NCI-H1436 treated with DMSO at 0.1 percent for 48 hours (cell line): ENCODE measurements at places on chromosomes 6 and 20.

- DNase-seq = no peak
Measured at GRCh38 chr20:42435230-42435629, 754.5 kb downstream of the PTPRT start.

DNA sequence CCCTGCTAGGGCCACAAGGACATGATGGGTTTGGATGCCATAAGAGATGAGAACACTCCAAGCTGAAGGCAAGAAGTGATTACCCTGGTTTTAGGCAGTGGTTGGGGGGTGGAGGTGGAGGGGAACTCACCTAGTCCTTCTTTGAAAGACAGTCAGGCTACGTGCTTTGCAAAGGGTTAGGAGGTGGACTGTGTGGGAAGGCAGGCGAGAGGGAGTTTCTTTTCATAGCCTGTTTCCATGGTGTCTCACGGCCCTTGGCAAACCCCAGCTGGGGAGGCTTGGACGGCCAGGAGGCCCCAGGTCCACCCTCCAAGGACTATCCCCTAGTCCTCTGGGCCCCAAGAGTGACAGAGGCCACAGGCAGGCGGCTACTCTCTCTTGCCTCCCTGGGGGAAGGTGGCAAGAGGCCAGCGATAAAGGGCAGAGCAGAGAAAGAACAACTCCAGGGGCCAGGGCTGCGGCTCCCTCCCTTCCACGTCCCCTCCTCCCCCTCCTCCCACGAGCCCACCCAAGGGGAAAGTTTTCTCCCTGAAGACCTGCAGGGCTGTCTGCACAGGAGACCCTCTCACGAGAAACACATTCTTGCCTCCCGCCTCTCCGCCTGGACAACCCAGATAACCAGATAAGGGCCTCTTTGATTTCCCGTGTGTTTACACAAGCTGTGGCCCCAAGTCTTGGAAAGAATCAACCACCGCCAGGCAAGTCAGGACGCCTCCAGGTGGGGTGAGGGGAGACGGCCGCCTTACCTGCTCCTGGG, 74.4 kb downstream of the NOL4L start:
- DNase-seq = no peak

DNA sequence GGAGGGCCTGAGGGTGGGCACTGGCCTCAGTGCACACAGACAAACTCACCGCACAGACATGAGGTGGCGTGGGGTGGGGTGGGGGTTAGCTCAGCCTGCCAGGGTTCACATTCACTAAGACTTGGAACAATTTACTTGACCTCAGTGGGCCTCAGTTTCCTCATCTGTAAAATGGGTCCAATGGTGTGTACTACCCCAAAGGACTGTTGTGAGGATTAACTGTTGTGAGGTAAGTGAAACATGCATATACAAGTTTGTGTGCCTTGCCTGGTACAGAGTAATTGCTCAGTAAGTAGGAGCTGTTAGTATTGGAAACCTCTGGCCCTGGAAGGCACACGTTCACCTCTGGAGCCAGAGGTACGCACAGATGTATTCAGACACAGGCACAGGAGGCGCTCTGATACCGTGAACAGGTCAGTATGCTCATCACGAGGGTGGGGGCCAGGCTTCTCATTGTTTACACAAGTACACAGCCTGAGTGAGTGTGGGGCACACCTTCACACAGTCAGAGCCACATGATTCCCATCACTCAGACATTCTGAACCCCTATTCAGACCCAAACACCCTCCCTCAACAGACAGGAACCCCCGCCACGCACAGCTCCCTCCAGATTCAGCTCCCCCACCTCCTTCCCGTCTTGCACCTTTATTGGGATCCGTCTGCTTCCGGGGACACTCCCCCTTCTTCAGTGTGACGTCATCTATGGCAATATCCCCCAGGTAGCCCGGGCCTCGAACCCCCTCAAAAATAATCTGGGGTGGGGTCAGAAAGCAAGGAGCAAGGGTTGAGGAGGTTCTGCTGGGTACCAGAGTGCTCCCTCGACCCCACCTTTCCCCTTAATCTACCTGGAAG, 59.9 kb downstream of the MDGA1 start:
- DNase-seq = no peak

DNA sequence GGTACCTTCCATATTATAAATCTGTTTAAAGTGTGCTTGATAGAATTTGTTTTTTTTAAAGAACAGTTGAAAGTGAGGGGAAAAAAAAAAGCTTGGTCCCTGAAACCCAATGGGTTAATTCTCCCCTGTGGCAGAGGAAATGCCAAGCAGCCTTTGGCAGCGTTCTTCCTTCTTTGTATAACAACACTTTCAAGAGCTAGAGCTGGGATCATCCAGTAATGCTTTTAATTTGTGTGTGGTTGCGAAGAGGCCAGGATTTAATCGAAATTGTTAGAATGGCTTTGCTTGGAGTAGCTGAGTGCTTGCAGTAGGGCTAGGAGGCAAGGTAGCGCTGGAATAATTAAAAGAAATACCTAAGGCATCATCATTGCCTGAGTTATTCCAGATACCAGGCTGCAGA, 692.0 kb downstream of the DHX35 start:
- no peak for DNase-seq

DNA sequence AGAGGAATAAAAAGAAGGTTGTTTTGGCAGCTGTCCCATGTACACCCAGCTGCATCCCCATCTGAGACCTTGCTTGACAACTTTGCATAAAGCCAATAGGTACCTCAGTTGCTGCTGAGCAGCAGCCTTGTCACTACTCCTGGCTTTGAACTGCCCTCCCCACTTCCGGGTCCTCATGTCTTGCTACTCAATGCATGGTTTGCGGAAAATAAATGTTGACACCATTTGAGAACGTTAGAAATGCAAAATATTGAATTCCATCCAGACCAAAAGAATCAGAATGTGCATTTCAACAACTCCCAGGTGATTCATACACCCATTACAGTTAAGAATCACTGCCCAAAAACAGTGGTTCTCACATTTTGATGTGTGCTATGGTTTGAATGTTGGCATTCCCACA, 32.9 kb downstream of the GPX5 start:
- no peak for DNase-seq

DNA sequence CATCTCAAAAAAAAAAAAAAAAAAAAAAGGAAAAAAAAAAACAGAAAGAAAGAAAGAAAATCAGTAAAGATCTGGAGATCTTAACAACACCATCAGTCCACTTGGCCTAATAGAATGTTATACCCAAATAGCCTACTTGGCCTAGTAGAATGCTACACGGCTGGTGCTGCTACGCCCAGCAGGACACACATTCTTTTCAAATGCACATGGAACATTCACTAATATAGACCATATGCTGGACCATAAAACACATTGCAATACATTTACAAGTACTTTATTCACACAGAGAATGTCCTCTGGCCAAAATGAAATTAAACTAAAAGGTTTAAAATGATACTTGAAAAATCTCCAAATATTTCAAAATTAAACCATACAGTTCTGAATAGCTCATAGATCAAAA, 80.0 kb upstream of the TNFAIP3 start:
- DNase-seq = no peak

- DNase-seq = no peak
Measured at GRCh38 chr6:57247603-57248002, 25.5 kb upstream of the RAB23 start.

DNA sequence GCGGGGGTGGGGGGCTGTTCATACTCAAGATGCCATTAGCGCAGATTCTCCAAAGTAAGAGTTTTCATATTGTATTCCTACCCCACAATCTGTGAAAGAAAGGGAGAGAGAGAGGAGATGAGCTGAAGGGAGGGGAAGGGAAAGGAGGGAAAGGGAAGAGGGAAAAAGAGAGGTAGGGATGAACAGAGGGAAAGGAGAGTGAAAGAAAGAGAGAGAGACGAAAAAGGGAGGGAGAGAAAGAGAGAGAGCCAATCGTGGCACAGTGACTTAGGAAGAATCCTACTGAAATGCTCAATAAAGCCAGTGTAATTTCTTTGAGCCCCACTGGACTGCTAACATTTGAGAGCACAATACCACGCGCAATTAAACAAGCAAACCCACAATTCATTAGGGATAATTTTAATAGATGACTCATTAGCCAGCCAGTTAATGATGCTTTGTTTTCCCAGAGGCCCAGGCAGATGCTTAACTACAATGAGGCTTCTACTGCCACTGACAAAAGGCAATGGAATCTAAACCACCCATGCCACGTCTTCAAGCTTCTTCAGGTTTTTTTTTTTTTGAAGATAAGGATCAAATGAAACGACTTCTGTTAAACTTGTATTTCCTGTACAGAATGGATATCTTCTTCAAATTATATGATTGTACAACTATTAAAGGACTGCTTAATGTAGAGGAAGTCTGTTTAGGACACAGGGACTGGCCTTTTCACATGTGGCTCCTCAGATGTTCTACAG, 306.8 kb downstream of the FOXC1 start:
- no peak for DNase-seq

- no peak for DNase-seq
Measured at GRCh38 chr6:167469672-167470071, 144.8 kb downstream of the TTLL2 start.

GRCh38 chr6:107965746-107966145, 7.7 kb upstream of the SEC63 start:
- DNase-seq = no peak

DNA sequence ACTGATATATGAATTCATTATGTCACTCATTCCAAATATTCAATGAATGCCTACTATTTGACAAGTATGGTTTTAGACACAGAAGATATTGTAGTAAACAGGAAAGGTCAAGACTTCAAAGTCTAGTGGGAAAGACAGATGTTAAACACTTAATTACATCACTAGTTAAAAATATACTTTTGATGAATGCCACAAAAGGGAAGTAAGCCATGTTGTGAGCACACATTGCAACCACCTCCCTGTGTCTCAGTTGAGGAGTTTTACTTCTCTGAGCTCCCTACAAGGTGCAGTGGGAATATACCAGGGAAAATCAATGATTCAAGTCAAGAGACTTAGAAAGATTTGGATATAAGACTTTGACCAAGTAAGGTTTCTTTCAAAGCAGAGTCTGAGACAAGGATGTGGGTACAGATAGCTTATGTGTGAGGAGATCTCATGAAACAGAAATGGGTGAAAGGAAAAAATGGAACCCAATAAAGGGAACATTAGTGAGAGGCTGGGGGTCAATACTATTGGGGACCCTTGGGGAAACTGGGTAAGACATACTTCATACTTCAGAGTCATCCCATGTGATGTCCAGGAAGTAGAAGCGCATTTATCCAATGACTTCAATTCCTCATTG, 503.7 kb downstream of the KIF16B start:
- DNase-seq = no peak

DNA sequence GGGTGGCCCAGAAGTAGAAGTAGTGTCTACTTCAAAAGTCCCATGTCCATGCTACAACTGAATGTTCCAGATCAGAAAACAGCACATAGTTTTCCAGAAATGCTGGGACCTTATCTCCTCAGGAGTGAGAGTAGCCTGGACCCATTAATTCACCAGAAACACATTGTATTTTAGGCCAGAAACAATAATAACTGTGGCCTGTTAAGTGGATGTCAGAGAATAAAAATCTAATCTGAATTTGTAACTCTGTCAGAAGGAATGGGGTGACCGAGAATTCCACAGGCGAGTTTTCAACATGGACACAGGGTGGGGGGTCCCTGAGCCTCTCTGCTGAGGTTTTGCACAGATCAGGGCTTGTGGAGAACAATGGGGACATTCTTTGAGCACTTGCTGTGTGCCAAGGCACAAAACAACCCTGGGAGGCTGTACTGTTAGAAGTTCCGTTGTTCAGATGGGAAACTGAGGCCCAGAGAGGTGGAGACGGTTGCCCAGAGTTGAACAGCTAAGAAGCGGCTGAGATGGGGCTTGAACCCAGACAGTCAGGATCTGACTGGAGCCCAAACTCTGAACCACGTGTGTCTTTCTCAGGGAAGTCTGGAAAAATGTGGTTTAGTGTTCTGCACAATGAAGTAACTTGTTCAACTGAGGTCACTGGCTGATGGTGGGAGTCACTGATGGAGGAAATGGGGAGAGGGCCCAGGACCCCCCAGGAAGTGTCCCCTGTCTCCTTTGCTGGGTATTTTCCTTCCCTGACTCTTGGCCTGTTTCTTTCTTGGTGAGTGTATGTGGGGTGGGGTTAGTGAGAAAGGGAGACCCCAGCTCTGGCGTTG, 44.2 kb downstream of the SNAI1 start:
- no peak for DNase-seq

GRCh38 chr6:51528556-51528955, 558.9 kb downstream of the PKHD1 start:
- DNase-seq = no peak

GRCh38 chr20:54148947-54149764, 24.6 kb downstream of the CYP24A1 start:
- no peak for DNase-seq

DNA sequence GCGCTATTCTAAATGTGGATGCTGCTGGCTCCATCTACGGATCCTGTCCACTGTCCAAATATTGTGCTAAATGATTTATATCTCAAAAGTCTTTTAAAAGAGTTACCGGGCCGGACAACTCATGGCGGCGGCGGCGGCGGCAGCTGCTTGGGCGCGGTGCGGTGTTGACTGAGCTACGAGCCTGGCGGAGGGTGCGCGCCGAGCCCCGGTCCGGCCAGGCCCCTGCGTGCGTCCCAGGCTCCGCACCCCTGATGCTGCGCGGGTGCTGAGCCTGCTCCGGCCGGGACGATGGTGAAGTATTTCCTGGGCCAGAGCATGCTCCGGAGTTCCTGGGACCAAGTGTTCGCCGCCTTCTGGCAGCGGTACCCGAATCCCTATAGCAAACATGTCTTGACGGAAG, 303.4 kb downstream of the CENPW start:
- no peak for DNase-seq

- no peak for DNase-seq
Measured at GRCh38 chr6:47587493-47587892, 109.9 kb downstream of the CD2AP start.

GRCh38 chr6:29847871-29848630, 20.4 kb downstream of the HLA-G start:
- DNase-seq = no peak

DNA sequence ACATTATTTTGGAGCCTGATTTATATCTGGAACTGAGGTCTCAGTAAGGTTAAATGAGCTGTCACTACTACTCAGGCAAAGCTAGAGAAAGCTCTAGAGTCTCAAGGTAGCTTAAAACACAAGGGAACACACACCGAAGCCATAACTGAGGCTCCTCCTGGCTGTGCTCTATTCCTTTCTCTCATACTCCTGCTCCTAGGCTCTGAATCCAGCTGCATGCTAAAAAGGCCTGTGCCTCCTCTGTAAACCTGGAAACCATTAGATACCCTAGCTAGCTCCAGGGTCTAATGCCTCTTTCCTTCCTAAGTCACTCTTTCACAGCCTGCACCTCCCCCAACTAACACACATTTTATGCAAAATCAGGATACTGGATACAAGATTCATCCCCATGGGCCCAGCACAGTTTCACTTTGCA, 17.1 kb downstream of the RIPOR2 start:
- no peak for DNase-seq

GRCh38 chr6:139960671-139961070, 586.2 kb upstream of the CITED2 start:
- no peak for DNase-seq

- DNase-seq = no peak
Measured at GRCh38 chr6:148890652-148891404, 144.0 kb downstream of the UST start.

DNA sequence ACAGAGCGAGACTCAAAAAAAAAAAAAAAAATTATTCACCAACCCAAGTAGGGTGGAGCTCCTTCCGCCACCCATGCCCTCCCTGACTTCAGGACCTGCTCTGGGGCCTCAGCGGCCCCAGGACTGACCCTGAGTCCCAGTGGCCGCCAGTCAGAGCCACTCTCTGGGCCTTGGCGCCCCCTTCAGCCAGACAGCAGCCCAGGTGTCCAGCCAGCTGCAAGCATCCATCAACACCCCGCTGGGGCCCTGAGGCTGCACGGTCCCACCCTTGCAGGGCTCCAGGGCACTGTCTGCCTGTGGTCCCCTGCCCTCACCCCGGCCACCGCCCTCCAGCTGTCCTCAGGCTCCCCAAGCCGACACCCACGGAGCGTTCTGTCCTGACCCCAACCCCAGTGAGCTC, 11.4 kb upstream of the KCNQ2 start:
- no peak for DNase-seq
